NB4 (cell line): ENCODE measurements at places on chromosomes 11 and 22.

GRCh38 chr11:119823077-119823476 lies 94.1 kb upstream of the NECTIN1 start:
- DNase-seq: no peak

- DNase-seq: no peak
These were observed 225.0 kb downstream of the CEP164 start for GRCh38 chr11:117552626-117553025.

DNA sequence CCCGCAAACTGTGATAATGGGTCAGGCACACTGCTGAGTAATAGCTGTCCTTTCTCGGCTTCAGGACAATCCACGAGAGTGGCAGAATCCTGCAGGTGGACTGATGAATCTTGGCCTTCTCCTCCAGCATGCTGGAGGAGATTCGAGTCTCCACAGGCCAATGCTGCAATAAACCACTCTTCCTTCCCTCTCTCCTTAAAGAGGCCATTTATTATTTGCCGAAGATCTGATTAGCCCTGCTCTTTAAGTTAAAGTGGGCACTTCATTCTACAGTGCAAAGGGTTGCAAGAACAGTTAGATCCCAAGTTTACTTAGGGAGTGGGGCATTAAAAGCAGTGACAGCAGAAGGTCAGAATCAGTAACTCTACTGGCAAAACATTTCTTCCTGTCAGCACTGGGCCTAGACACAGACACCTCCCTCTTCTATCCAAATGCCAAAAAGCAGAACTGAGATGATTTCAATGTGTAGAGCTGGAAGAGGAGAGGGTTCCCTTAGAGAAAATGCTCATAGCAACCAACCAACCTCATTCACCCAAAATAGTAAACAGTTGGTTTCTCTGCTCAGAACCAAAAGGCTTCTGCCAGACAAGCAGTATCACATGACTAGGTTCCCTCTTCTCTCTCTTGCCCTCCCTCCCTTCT lies 121.7 kb downstream of the SGSM3 start:
- DNase-seq: peak; percentile 76

- DNase-seq: no peak
These were observed 388.6 kb downstream of the TBC1D22A start for GRCh38 chr22:47151064-47151463.

GRCh38 chr11:106464728-106465127 lies 387.3 kb downstream of the AASDHPPT start:
- no peak for DNase-seq

DNA sequence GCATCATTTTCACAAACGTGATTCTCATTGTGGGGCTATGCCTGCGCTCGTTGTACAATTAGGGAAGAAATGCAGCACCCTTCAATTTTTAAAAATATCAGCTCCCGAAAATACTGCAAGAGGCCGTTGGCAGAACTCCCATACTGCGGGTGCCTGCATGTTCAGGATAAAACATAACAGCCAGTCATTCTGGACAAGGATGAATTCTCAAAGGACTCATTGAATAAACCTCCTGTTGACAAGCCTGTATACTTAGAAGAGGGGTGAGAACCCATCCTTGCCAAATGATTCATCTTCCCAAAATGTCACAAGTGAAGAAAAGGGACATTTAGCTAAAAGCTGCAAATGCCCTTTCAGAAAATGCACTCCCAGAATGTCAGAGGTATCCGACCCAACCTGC lies 141.9 kb downstream of the CSNK2A3 start:
- no peak for DNase-seq

GRCh38 chr11:64208796-64209562 lies 2.5 kb downstream of the FERMT3 start:
- no peak for DNase-seq

- peak; percentile 75 for DNase-seq
These were observed 2.4 kb downstream of the GRK3 start for GRCh38 chr22:25566898-25567235.

- no peak for DNase-seq
These were observed 150.2 kb downstream of the ETS1 start for GRCh38 chr11:128437136-128437535.

DNA sequence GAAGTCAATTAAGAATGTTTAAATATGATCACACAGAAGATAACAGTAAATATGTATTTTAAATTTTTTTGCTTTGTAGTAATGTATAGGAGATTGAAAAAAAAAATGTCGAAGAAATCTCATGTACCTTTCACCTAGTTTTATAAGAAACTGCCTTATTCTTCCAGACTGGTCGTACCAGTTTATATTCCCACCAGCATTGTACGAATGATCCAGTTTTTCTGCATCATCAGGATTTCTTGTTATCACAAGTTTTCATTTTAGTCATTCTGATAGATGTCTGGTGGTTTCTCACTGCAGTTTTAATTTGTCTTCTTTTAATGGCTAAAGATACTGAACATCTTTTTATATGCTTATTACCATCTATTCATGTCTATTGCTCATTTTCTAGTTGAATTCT lies 101.8 kb upstream of the CTSC start:
- no peak for DNase-seq

DNA sequence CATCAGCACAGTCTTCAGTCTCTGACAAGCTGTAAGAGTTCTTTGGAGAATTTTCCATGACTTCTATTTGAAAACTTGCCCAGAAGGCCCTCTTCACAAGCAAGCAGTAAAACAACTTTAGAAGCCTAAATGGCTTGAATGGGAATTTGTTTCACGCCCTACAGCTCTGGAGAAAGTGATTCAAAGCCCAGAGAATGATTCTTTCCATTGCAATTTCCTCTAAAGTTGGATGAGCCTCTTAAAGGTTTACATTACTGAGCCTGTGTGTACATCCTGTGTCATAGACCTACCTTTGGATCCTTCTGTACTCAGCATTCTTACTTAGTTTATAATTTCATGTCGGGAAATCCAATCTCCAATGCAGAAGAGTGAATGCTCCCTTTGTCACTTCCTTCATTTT lies 6.8 kb upstream of the OR8B3 start:
- no peak for DNase-seq

- no peak for DNase-seq
These were observed 74.2 kb downstream of the SWAP70 start for GRCh38 chr11:9738116-9738515.

GRCh38 chr11:73539506-73540084 lies 58.3 kb downstream of the FAM168A start:
- DNase-seq: no peak

- no peak for DNase-seq
These were observed 29.8 kb downstream of the ADAMTS15 start for GRCh38 chr11:130478204-130478701.

GRCh38 chr11:46050003-46050461 lies 71.2 kb downstream of the PHF21A start:
- DNase-seq: peak; percentile 10

GRCh38 chr22:20776624-20777405 lies 2.9 kb downstream of the SERPIND1 start:
- no peak for DNase-seq

DNA sequence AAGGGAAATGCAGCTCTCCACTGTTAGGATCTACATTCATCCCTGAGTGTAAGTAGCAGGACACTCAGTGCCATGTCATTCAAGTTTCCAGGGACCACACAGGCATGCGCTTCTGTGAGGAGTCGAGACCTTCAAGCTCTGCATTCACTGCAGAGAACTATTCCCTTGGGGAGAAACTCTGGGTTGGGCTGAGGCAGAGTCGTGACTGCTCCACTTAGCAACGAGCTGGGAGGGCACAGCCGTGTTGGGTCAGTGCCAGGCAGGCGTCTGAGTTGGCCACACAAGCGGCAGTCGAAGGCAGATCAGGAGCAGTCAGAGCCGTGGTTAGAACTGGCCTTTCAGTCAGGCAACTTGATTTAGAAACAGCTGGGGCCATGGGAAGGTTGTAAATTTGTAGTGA lies 14.7 kb downstream of the MPEG1 start:
- no peak for DNase-seq

DNA sequence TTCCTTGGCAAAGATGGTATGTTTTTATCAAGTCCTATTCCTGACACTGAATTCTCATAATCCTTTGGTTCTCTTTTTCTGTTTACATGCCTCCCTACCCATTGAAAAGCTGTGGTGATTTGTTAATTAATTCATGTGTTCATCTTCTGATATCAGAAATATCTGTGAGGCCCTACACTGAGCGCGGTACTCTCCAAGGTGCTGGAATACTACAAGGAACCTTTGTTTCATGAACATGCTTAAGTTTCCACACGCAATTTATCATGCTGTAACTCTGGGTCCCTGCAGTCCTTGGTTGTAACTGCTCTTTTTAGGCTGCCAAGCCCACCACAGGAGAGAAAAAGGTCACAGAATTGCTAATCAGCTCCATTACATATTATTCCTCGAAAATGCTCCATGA lies 331.8 kb downstream of the FAT3 start:
- DNase-seq: peak; percentile 24

DNA sequence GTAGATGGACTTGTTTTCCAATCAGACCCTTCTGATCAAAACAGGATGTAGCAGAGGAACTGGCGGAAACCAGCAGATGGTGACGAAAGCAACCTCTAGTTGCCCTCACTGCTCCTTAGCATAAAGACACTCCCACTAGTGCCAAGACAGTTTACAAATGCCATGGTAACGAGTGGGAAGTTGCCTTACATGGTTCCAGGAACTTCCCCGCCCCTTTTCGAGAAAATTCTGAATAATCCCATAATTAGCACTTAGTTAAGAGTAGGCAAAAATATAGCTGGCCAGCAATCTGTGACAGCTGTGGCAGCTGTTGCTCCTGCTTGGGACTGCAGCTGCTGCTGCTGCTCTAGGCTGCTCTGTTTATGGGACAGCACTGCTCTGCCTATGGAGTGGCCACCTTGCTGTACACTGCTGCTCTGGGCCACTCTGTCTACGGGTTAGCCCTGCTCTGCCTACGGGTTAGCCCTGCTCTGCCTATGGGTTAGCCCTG lies 33.4 kb upstream of the SORL1 start:
- peak; percentile 96 for DNase-seq

DNA sequence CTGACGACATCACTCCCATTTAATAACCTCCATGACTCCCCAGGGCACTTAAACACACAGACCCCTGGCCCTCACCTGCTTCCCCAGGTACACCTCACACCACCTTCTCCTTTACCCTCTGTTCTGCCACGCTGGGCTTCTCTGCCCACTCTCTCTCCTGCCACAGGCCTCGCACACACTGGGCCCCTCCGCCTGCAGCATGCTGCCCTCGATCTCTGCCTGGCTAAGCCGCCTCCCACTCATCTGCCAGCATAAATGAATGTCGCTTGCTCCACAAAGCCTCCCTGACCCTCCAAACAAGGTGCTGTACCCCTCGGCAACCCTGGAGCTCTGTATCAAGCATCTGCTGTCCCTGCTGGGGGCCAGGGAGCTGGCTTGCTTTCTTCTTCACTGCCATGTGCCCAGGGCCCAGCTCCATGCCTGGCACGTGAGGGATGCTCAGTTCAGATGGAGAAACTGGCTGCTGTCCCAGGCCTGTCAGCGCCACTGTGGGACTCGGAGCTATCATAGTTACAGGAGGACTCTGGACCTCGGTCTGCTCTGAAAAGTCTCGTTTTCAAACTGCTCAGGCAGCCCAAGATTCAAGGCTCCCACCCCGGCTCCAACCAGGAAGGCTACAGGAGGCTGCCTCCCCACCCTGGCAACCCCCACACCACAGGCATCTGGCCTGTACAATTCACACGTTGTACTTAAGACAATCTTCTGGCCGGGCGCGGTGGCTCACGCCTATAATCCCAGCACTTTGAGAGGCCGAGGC lies 11.9 kb downstream of the TTLL1 start:
- no peak for DNase-seq

DNA sequence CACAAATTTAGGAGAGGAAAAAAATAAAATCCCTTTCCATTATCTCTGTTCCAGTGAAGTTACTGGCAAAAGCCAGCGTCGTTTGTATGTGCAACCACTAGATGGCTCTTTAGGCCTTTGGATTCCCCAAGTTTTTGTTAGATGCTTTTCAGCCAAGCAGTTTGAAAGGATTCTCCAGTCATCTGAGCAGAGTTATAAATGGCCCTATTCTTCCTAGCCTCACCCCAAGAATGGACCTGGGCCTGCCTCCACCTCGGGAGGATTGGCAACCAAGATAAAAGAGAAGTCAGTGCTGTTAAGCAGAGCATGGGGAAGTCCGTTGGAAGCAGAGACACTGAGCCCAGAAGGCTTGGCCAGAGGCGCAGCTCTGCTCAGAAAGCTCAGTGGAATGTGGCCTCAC lies 15.4 kb downstream of the FAM181B start:
- DNase-seq: peak; percentile 62

DNA sequence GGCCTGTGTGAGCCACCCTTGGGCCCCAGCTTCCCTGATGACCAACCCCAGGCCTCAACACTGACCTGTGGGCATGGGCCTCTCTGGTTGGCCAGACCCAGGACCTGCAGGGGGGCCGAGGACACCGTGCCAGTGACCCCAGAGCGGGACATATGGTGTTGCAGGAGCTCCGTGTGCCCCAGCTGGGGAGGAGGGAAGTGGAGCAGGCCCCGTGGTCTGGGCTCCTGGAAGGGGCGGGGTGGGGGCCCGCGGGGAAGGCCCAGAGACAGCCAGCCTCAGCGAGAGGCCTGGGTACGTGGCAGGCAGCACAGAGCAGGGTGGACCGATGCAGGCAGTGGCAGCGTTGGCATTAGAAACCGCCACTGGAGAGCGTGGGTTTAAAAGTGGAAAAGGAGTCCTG lies 22.2 kb downstream of the MUC6 start:
- no peak for DNase-seq

GRCh38 chr11:12743834-12744449 lies 69.7 kb downstream of the TEAD1 start:
- no peak for DNase-seq

DNA sequence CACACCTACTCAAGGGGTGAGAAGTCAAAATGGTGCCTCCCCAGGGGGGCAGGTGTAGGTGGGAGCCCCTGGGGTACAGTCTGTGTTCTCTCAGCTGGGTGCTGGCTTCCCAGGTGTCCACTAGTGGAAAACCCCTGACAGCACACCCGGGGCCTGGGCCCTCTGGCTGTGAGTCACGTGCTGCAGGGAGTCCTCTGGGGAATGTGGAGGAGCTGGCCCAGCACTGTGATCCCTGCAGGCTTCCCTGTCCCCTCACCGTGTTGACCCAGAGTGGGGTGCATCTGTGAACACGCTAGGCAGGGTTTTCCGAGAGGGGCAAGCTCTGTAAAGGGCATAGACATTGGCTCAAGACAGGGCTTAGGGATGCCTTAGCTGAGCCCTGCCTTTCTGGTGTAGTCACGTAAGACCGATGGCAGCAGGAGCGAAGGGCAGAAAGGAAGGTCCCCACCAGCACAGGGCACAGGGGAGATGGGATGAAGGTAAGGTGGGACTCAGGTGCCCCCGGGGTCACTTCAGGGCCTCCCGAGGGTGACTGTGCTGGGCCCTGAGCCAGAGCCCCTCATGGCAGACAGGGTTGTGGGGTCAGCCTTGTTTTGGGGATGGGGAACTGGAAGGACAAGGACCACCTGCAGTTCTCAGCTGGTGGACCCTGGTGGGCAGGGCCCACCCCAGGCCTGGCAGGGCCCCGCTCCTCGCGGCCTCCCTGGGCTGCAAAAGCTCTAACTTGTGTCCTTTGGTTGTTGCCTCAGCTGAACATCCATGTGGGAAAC lies 14.1 kb downstream of the DERL3 start:
- no peak for DNase-seq

GRCh38 chr22:38221908-38222796 lies 20.4 kb downstream of the MAFF start:
- DNase-seq: peak; percentile 38
